ENCODE measurements at places on chromosomes 2 and 18. TPM values are rescaled to one million over a fixed set of nuclear protein-coding genes. Genes with fewer than 3 reads are reported as not detected.

HOXD11 gene
- total RNA-seq: 31.6 TPM

ANKRD62 gene
- not detected for total RNA-seq

TSPYL6 gene
- not detected for total RNA-seq

CFC1 gene
- total RNA-seq: not detected

All from GM23248 (cell line).